ENCODE measurements at places on chromosomes 2 and 18. TPM values are rescaled to one million over a fixed set of nuclear protein-coding genes. Genes with fewer than 3 reads are reported as not detected.

- no peak for DNase-seq
Measured at GRCh38 chr2:38301340-38301968, 75.6 kb downstream of the ATL2 start.

DNA sequence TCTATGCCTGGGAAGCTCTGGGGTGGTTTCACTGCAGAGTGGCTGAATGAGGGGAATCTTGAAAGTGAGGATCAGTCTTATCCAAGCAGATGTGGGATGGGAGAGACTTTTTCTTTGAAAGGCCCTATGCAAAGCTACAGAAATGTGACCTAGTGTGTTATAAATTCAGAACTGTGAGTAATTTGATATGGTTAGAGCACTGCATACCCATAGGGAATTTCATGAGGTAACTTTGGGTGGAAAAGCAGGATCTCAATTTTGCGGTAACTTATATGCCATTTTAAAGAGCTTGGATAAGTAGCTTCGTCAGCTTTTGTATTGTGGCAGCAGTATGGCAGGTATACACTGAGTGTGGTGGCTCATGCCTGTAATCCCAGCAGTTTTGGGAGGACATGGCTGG, 40.9 kb downstream of the GULP1 start:
- no peak for DNase-seq

DNA sequence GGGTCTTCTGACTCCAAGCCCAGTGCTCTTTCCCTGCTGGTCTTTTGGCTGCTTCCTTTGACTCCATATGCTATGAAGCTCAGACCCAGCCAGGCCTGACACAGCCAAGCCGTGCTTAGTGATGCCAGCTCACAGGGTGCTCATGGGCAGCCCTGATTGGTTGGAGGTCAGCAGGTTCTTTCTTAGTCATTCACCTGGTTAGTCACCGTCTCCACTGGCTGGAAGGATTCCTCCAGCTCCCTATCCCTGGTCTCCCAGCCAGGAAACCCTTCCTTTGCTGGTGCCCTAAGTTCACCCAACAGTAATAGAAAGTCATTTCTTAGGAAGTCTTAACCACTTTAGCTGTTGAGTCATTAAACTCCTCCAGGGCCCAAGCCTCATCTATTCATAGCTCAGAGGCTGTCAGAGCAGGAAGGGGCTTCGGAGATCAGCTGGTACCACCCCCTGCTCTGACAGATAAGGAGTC, 3.9 kb downstream of the KCNK3 start:
- no peak for DNase-seq

Gene PRKAG3
- total RNA-seq: not detected

DNA sequence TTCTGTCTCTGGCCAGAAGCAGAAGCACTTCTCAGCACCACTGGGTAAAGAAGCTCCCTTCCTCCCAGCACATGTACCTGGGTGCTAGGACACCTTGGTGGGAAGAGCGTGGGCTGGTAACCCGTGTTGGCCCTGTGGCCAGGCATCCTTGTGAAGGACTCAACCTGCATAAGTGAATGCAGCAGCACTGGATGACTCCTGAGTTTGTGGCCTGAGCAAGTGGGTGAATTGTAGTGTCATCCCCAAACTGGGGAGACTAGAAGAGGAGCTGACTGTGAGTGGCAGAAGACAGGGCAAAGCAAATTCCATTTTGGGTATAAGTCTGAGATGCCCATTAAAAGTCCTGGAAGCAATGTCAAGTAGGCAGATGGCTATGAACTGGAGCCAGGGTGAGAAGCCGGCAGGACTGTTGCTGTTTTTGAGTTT, 63.4 kb downstream of the STAT1 start:
- no peak for DNase-seq

GRCh38 chr2:30981510-30981909, 156.7 kb downstream of the GALNT14 start:
- DNase-seq: no peak

Gene MERTK
- 13.1 TPM for total RNA-seq

DNA sequence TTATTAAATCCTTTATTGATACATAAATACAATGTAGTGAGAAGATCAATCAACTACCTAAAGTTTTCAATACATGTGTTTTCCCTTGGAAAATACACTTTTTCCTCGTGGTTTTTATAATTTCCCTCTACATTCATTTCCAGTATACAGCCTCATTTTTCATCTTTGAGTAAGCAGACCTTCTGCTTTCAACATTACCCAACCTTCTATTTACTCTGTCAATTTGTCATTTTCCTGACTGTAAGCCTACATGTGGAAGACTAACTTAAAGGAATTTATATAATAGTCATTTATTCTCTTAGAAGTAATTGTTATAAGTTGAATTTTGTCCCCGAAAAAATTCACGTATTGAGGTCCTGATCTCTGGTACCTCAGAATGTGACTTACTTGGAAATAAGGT, 594.0 kb downstream of the NUP35 start:
- DNase-seq: no peak

- DNase-seq: no peak
Measured at GRCh38 chr2:137693534-137693933, 270.7 kb upstream of the HNMT start.

DNA sequence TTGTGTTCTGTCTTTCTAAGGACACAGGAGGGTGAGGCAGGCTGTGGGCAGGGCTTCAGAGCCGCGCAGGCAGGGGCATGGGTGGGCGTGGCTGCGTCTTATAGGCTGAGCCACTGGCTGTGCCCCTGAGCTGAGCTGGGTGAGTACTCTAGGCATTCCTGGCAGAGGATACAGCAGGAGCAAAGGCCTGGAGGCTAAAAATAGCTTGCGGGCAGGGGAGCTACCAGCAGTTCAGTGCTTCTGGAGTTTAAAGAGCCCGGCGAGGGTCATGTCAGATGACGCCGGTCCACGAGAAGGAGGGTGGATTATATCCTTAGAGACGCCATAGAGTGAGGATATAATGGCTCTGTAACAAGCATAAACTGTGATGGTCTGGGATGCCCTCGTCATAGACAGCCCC, 31.5 kb upstream of the PDIA6 start:
- DNase-seq: peak; percentile 63

- DNase-seq: no peak
Measured at GRCh38 chr2:30208453-30208852, 22.9 kb upstream of the LBH start.

GRCh38 chr2:184339966-184340365, 258.4 kb upstream of the ZNF804A start:
- no peak for DNase-seq

Gene POTEJ
- total RNA-seq: not detected

- no peak for DNase-seq
Measured at GRCh38 chr2:177165721-177166711, 46.6 kb upstream of the HNRNPA3 start.

DNA sequence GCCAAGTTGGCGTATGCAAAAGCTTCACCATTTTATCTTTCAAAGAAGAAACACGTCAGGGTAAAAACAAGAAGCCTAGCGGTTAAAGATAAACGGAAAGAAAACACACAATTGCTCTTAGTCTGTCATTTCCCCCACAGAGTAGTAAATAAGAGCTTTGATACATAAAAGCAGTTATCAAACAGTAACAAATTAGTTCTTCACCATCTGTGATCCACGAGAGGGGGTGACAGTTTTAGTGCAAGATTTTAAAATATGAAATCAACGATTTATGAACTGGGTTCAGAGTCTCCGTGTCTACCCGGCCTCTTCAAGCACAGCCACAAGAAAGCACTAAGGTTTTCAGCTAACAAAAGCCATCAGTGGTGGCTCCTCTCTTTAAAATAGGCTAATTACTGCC, 703.9 kb upstream of the ID2 start:
- DNase-seq: no peak

Gene LRATD1
- 3.2 TPM for total RNA-seq

Gene ZNF407
- total RNA-seq: 4.3 TPM

Gene ITPRIPL1
- total RNA-seq: 0.74 TPM

DNA sequence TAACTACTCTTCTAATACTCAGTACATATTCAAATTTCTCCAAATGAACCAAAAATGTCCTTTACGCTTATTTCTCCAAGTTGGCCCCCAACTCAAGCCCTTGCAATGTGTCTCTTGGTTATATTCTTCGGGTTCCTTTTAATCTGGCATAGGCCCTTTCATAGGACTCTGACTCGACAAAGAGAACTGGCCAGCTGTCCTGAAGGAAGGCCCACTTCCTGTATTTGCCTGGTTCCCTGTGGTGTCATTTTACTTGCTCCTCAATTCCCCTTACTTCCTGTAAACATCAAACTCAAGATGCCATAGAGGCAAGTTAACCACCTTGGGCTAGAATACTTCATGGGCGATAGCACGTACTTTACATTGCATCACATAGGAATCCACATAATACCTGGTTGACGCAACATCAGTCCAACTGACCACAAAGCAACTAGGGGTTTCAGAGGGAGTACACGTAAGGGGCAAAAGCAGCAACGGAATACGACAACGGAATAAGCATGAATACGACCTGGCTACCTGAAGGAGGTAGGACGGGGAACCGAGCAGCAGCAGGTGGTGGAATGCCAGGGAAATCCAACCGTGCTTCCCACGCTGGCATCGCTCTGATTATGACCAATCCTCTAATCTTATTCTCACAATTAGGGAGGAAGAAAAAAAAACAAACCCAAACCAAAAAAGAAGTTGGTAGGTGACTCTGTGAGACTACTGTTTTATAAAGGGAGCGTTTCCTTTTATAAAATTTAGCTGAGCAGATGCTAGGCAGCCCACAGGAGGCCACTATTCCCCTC, 823 bp upstream of the GORASP2 start:
- DNase-seq: no peak

DNA sequence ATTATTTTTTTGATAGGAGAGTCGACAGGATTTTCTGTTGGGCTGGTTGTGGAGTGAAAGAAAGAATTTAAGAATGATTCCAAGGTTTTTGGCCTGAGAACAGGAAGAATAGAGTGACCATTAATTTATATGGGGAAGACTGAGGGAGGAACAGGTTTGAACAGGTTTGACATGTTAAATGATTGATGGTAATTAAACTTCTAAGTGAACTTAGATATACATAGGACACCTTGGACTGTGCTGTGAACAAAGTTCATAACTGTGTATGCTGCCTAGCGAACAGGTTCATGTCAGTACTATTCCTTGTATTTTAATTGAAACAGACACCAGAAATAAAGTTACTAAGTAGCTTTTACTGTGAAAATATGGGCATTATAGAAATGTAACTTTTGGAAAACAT, 212.0 kb downstream of the SPAG16 start:
- no peak for DNase-seq

GRCh38 chr2:70939839-70940580, 4.3 kb downstream of the ATP6V1B1 start:
- no peak for DNase-seq

Gene RETREG2
- total RNA-seq: 57.2 TPM

Gene DNER
- total RNA-seq: not detected

DNA sequence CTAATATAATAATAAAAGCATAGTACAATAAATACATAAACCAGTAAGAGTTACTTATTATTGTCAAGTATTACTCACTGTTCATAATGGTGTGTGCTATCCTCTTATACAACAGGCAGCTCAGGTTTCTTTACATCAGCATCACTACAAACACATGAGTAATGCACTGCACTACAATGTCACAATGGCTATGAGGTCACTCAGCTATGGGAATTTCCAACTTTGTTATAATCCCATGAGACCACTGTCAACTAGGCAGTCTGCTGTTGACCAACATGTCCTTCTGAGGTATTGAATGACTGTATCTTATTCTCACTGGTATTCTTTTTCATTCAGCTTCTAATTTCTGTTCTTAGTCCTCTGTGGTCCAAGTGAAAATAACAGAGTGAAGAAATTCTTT, 250.4 kb upstream of the DSEL start:
- no peak for DNase-seq

DNA sequence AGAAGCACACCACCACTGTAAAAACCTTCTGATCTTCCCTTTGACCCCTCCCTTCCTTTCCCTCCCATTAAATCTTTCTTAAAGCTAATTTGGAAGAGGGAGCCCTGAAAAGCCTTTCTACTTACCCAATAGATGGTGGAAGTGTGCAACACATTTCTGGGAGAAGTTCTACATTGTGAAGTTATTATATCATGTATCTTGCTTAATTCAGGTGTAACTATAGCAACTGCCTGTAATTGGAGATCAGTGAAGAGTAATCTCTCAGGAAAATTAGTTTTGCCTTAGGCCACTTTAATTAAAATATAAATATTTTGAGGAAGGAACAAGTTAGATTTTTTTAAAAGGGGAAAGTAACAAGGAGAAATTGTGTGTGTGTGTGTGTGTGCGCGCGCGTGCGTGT, 266.0 kb downstream of the SH3BP4 start:
- no peak for DNase-seq

GRCh38 chr2:41694536-41695049, 353.2 kb upstream of the PKDCC start:
- DNase-seq: no peak

DNA sequence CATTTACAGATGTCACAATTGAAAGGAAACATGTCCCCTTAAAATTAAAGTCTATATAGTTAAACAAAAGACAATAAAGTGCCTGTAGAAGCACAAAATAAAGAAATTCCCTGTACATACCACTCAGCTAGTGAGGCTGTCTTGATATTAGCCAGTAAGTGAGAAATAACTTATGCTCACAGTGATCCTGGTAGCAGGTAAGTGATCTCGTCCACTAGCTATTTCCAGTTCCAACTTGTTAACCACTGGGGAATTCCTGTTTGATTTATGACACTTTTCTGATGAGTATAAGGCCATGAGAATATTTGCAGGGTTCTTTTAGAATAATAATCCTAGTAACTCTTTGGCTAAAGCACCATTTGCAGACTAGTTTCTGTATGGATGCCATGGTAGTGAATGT, 127.9 kb upstream of the PGAP1 start:
- no peak for DNase-seq

GRCh38 chr18:25587545-25587944, 235.6 kb upstream of the ZNF521 start:
- DNase-seq: no peak

DNA sequence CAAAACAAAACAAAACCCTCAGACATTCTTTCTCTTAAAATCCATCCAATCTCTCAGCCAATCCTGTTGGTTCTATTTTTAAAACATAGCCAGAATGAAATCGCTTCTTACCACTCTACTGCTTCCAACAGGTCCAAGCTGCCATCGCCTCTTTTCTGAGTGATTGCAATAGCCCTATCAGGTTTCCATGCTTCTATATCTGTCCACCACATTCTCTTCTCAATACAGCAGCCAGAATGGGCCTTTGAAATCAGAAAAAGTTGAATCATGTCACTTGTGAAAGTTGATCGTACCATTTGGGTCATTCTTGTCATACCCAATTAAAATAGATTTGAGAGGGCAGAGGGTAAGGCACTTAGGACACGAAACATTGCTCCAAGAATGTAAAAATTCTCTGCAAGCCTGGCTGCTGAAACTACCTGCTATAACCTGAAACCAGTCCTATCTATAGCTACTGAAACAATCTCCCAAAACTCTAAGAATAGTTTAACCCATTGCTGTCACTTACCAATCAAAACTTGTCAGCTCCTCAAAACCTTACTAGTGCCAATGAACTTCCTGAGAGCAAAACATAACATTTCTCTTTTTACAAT, 3.3 kb upstream of the MTLN start:
- no peak for DNase-seq

- DNase-seq: no peak
Measured at GRCh38 chr18:68796936-68797690, 767 bp upstream of the CCDC102B start.

GRCh38 chr2:216833061-216833460, 26.8 kb downstream of the TNP1 start:
- DNase-seq: peak; percentile 73

All from right lobe of liver (tissue), 6 donors.